ENCODE measurements at places on chromosomes 16 and 17. TPM values are rescaled to one million over a fixed set of nuclear protein-coding genes. Genes with fewer than 3 reads are reported as not detected.

DNA sequence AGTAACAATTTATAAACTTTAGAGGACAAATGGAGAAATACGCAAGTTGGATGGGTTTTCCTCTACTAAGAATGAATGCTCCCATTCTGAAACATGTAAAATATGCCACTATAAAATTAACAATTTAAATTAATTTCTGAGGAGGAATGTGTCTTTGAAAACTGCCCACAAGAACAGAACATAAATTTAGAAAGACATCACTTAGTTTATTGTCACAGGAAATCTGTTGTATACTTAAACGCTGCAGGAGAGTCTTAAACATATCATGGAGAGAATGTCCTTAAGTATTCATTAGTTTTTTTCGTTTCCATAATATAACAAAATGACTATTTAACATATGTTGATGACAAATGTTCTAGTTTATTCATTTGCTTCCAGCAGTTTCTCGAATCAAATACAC lies 29.6 kb downstream of the USP32 start:
- no peak for DNase-seq

- DNase-seq: no peak
These were observed 170.5 kb downstream of the TANC2 start for GRCh38 chr17:63136369-63137012.

DNA sequence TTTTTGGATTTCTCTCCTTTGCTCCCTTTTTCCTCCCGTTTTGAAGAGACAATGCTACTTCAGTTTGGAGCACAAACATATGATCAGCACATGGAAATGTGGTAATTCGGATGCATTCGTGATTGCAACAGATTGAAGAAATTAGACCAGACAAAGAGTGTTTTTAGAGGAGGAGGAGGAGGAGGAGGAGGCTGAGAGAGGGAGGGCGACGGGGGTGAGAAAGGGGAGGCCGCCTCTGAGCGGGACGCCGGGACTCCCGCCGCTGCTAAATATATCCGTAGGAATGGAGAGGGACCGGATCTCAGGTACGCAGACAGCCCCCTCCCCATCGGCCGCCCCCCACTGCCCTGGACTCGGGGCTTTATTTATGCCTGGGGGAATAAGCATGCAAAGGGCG lies 179.3 kb downstream of the SEC14L1 start:
- DNase-seq: no peak

Gene RDM1
- total RNA-seq: not detected

Gene CDK12
- 19.7 TPM for total RNA-seq

Data from left ventricle myocardium inferior (tissue), 1 donor.